Testis (tissue), 5 donors: ENCODE measurements at places on chromosomes 7 and 10. TPM values are rescaled to one million over a fixed set of nuclear protein-coding genes. Genes with fewer than 3 reads are reported as not detected.

MUC3A gene
- 1.5 TPM for polyA plus RNA-seq

UCMA gene
- polyA plus RNA-seq = not detected

OPALIN gene
- not detected for polyA plus RNA-seq

SPDYE6 gene
- polyA plus RNA-seq = 6.7 TPM

CYP2C9 gene
- not detected for polyA plus RNA-seq

CDH23 gene
- polyA plus RNA-seq = 29.8 TPM

GDF10 gene
- polyA plus RNA-seq = 17.7 TPM

CBLL1 gene
- polyA plus RNA-seq = 58.1 TPM

PDCD4 gene
- 124 TPM for polyA plus RNA-seq

C10orf62 gene
- polyA plus RNA-seq = 304 TPM

CUL1 gene
- polyA plus RNA-seq = 206 TPM

FOXI2 gene
- polyA plus RNA-seq = 0.30 TPM

LAMB4 gene
- polyA plus RNA-seq = 2.8 TPM

HOXA11 gene
- polyA plus RNA-seq = 0.96 TPM

ZNF804B gene
- polyA plus RNA-seq = not detected

CREB5 gene
- 2.9 TPM for polyA plus RNA-seq

ASAH2B gene
- 4.1 TPM for polyA plus RNA-seq

ZMIZ1 gene
- 15.2 TPM for polyA plus RNA-seq

LAMB1 gene
- 43.1 TPM for polyA plus RNA-seq

CTAGE15 gene
- polyA plus RNA-seq = 3.0 TPM

SPOCK2 gene
- polyA plus RNA-seq = 73.6 TPM

GRID2IP gene
- 0.34 TPM for polyA plus RNA-seq
